ENCODE measurements at places on chromosomes 1 and 21.

DNA sequence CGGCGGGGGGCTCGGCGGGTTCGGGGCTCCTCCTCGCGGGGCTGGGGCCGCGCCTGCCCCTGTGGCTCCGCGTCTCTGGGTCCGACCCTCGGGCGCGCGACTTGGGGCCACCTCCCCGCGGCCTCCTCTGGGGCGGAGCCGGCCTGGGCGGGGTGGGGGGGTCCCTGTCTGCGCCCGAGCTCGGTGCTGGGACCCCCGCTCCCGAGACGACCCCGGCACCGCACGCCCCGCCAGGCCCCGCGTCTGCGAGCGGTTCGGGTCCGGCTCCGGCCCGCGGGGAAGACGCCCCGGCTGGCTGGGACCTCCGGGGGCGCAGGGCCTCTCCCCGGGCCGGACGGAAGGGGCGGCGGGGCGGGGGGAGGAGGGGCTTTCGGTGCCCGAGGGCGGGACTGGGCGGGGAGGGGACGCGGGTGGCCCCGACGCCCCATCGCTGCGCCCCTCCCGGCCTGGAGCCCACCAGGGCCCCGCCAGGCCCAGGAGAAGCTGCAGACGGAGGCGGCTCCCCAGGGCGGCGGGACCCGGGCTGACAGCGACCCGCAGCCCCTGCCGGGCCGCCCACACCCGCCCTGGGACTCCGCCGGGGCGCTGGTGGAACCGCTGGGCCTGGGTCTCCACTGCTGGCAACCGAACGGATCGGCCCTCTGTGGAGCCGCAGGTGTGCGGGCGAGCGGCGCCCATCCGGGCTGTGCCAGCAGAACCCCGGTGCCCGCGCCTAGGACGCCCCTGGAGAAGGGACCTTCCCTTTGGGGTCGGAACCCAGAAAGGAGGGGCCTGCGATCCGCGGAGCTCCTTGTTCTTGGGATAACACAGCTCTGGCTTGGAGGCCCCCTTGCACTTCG is 610 bp downstream of the COL6A2 start:
- no peak for DNase-seq

GRCh38 chr1:3293563-3294080 is 160.8 kb upstream of the ARHGEF16 start:
- DNase-seq, result no peak

DNA sequence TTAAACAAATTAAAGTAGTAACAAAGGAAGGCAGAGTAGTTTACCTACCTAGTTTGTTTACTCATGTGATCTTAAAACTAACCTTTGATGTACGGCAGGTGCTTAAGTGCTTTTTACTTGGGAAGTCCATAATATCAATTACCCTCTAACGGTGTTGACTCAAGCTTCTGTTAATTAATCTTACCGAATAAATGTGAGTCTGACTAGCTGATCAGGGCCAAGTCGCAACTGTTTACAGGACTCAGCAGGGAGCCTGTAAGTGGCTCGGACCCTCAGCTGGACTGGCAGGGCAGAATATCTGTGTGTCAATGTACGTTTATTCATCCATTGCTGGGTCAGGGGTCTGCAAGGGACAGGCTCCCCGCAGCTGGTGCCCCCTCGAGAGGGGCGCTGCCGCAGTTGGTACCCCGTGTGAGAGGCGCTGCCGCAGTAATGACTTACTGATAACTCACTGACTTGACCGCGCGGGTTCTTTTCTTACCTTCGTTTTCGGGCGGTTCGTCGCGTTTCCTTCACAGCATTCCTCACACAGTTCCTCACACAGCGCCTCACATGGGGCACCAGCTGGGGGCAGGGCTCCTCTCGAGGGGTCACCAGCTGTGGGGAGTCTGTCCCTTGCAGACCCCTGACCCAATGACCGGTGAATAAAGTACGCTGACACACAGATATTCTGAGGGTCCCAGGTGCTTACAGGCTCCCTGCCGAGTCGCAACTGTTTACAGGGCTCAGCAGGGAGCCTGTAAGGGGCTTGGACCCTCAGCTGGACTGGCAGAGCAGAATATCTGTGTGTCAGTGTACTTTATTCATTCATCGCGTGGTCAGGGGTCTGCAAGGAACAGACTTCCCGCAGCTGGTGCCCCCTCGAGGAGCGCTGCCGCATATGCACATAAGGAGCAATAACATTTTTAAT is 3.0 kb downstream of the FMO1 start:
- no peak for DNase-seq

GRCh38 chr1:153217212-153217611 is at the start of gene PRR9:
Gene PRR9 (plus strand): TSS chr1:153217584. CDS start chr1:153218145, 561 bp downstream.
- no peak for DNase-seq

GRCh38 chr21:31479714-31480113 is 135.7 kb upstream of the TIAM1 start:
- no peak for DNase-seq

GRCh38 chr1:208528578-208529240 is 284.5 kb upstream of the PLXNA2 start:
- no peak for DNase-seq

DNA sequence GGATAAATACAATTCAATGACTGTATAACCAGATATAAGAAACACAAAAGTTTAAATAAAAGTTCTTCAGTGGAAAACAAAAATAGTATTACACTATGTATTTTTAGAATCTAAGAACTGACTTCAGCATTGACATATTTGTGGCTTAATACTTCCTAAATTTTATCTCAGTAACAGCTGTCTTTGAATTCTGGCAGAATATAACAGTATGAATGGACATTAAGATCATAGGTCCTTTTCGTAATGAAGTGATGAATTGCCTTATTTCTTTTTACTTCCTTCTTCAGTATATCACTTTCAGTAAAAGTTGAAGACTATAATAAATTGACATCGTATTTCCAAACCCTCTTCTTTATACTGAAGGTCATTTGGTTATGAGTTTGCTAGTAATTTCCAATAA is 1030.0 kb downstream of the MRPL39 start:
- DNase-seq, result no peak

GRCh38 chr1:229019663-229020271 is 251.1 kb upstream of the RAB4A start:
- DNase-seq, result no peak

DNA sequence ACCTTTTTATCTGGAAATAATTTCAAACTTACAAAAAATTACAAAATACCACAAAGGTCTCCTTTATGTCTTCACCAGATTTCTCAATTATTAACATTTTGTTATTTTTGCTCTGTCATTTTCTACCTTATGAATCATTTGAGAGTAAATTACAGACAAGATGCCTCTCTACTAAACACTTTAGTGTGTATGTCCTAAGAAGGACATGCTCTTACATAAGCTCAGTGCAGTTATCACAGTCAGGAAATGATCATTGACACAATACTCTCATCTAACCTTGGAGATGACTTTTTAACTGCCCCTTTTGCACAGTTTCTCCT is 378.9 kb upstream of the RUNX1 start:
- no peak for DNase-seq

GRCh38 chr1:44806025-44806703 is 987 bp downstream of the DYNLT4 start:
- DNase-seq, result no peak

GRCh38 chr21:45418301-45419071 is 13.5 kb downstream of the COL18A1 start:
- no peak for DNase-seq
